ENCODE measurements at places on chromosomes 1 and 21. TPM values are rescaled to one million over a fixed set of nuclear protein-coding genes. Genes with fewer than 3 reads are reported as not detected.

ANGPTL3 gene
- not detected for polyA plus RNA-seq

DNA sequence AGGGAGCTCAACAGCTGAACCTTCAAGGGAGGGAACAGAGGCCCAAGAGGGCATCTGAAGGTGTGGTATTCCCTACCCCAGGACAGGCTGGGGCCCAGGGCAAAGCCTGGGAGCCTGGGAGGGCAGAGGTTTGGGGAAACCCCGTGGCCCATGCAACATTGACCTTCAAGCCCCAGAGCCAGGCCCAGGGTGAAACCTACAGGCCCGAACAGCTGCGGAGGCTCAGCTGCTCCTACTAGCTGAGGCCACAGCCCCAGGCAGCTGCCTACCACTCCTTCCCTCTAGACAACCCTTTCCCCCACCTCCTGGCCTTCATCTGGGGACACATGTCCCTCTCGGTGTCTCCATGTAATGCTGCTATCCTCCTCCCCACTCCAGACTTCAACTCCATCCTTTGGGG is 3.2 kb downstream of the LAD1 start:
- DNase-seq, result no peak

DNA sequence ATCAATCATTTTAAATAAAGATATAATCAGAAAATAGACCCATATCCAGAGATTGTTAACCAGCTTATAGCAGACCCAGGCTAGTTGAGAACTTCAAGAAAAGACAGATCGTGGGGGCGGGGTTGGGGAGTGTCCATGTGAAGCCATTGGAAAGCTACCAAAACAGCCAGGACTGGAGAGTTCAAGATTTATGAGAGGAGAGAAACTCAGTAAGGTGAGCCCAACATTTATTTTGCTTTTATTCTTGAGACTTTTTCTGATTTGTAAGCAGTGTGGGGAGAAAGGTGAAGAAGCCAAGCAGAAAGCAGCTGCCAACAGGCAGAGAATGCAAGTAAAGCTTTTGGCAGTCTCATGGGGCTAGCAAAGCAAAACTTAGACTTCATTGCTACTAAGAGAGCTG is 179.9 kb downstream of the VPS13D start:
- no peak for DNase-seq

DNA sequence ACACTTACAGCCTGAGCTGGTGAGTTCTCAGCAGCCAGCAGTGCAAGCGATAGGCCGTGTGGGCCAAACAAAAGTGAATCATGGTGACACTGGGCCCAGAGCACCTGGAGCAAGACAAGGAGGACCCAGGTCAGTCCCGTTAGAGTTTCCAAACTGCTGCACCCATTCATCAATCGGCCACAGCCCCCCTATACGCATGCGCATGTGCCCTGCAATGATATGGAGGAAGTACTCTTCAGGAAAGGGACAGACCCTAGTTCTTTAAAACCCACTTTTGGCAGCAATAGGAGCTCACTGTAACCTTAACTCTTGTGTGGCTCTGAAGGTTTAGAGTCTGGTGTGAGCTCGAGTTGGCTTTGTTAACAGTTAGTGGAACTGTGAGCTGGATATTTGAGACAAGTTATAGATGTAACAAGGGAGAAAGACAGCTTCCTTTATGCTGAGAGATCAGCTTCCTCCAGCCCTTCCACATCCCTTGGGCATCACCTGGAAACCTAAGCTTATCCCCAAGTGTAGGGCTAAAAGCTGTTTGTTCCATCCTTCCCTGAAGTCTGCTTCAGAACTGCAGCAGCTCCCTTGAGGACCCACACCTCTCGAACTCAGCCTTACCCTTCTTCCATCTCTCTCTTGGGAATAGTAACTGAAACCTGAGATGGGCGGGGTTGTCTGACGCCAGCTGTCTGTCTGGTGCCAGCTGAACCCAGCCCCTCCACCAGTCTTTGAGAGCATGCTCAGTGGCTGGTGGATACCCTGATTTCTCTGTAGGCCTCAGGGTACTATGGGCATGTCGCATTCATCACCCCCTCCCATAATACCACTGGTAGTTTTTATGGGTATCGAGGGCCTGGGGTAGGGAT is 17.7 kb downstream of the NMNAT1 start:
- DNase-seq, result no peak

- peak; percentile 43 for DNase-seq
Observed at GRCh38 chr1:201408176-201408833, 9.2 kb upstream of the LAD1 start.

- no peak for DNase-seq
Observed at GRCh38 chr1:221782477-221782876, 40.6 kb upstream of the DUSP10 start.

All from AG04450 (cell line).